ENCODE measurements at places on chromosomes 2 and 18.

GRCh38 chr2:10951558-10952414 lies 40.1 kb downstream of the KCNF1 start:
- no peak for DNase-seq

- DNase-seq, result no peak
These were observed 577.7 kb downstream of the CNTNAP5 start for GRCh38 chr2:124602759-124603158.

DNA sequence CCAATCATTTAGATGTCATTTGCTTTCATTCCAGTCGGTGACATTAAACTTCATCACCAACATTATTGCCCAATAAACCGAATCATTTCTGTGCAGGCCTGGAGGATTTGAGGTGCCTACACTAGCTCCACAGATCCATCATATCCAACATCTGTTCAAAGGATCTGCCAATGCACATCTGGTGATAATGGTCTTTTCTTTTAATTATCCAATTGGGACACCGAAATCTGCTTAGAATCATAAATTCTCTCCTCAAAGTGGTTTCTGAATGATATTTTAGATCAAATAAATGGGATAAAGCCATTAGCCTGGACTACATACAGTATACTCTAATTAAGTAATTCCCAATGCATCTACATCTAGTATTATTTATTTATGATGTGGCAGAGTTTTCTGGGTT lies 85.6 kb downstream of the ABCA12 start:
- no peak for DNase-seq

DNA sequence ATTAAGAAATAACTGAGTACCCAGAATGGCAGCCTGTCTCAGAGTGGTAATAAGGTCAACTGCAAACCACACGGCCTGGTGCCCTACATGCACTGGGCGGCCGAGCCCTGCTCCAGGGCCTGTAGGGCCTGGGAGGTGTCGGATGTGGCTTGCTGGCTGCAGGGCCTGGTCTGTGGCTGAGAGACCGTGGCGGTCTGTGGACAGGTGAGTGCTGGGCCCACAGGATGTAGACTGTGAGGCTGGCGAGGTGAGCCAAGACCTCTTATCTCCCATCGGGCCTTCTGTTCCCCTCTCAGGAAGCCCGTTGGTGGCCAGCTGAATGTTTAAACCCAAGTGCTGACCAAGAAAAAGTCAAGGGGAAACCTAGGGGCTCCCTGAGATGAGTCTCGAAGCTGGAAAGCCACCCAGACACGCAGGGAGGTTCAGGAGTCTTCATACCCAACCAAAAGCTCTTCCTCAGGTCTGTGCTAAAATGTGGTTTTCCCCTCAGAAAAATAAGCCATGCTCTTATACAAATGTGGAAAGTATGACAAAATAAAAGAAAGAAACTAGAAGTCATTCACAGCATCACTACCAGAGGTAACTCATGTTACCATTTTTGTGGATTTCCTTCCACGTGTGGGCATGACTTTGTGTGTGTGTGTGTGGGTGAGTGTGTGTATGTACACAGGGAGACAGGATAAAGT lies 47.7 kb upstream of the CTDP1 start:
- DNase-seq, result no peak

DNA sequence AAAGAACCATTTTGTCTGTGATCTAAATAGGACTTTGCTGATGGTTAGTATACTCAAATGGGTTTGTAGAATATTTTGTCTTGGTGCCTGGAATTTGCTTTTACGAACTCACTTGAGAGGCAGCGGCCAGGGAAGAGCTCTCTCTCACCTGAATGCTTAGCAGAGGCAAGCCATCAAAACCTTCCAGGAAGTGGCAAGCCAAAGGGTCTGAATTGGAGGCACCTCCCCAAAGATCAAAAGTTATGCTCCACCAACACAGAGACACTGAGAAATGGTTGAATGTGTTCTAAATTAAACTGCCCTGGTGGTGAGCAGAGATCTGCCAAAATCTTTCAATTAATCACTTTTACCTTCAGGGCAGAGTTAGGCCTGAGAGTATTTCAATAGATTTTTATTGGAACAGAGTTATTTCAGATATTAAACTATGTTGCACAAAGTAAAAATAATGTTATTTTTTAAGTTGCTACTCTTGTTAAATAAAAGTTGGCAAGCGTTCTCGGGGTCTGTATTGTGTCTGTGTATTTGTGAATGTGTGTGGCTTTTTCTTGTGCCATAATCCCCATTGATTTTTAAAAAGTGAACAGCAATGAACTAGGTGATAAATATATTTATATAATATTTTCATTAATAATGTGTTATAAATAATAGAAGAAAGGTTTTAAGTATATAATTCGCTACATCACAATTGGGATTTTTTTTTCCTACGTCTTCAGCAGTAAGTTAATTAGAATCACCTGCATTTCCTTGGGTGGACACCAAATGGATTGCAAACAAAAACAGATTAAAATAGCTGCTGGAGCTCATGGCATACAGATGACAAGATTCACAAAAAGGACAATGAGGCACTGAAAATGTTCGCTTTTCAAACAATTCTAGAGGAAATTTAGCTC lies 416.1 kb downstream of the ARHGAP15 start:
- no peak for DNase-seq

DNA sequence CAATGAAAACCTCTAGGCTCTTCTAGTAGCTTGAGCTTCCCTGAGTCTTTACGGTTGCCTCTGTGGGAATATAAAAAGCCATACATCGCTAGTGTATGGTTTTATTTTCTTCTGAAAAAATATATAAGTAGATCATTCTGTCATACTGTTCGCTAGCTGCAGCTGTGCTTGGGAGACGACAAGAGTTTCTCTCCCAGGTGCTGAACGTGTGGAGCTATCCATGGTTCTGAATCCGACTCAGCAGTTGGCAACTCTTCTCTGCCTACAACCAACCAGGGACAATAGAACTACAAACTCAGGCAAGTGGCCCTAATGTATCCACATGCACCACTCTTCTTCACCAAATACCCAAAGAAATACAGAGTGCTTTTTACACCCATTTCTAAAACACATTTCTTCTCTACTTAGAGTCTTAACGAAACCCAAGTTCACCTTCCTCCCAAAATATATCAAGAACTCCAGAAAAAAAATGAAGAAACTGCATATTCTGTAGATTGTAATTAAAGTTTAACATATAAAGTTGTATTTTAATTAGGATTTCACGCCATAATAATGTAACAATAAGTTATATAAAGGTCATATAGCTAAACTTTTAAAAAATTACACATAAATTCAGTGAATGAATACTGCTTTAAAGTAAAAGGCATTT lies 2.2 kb upstream of the KCNH7 start:
- DNase-seq, result no peak

DNA sequence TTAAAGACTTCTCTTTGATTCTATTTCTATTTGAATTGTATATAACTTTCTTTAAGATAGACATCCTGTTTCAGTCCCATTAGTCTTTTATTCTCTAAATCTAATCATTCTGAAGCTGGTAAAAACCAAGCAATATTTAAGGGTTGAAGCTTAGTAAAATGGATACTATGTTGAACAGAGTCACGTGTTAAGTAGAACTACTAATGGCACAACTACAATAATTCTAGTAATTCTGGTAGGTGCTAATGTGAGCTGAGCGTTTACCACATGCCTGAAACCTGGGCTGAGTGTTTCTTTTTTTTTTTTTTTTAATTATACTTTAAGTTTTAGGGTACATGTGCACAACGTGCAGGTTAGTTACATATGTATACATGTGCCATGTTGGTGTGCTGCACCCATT lies 8.9 kb upstream of the AFF3 start:
- DNase-seq, result no peak

- no peak for DNase-seq
These were observed 1642.6 kb upstream of the NXPH2 start for GRCh38 chr2:140422759-140423158.

DNA sequence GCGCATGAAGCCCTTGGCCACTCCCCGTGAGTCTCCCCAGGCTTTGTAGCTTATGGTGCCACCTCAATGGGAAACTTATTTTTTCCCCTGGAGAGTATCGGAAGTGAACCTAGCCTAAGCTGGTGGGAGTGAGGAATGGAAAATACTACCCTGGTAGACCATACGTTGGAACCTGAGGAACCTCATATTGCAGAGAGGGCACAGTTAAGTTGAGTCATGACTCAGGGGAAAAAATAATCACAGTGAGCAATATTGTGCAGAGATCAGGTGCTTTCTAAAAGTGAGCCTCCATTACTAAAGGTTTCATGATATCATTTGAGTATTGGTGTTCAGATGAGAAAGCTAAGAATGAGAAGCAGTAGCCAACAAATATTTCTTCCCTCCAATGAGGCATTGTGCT lies 360.5 kb upstream of the NT5C1B start:
- no peak for DNase-seq

GRCh38 chr2:176421297-176422050 lies 152.2 kb downstream of the MTX2 start:
- no peak for DNase-seq

GRCh38 chr2:141517852-141518421 lies 612.9 kb downstream of the LRP1B start:
- no peak for DNase-seq

DNA sequence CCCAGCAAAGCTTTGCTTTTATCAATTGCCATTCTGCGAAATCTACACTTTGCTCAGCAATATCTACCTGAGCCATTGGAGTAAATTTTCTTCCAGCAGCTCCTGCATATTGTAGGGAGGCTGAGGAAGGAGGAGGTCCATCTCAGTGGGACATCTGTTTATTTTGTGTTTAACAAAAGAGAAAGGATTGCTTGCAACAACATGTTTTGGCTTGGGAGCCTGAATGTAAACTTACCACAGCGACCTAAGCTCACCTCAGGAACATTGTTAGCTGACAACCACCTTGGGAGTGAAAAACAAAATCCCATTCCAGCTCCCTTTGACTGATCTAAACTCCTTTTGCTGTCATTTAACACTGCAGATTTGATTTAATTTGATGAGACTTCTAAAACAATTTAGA lies 356.1 kb downstream of the SS18 start:
- no peak for DNase-seq

GRCh38 chr2:100193291-100193710 lies 50.9 kb upstream of the AFF3 start:
- no peak for DNase-seq

- no peak for DNase-seq
These were observed 161.2 kb downstream of the PLEKHA3 start for GRCh38 chr2:178641498-178641897.

DNA sequence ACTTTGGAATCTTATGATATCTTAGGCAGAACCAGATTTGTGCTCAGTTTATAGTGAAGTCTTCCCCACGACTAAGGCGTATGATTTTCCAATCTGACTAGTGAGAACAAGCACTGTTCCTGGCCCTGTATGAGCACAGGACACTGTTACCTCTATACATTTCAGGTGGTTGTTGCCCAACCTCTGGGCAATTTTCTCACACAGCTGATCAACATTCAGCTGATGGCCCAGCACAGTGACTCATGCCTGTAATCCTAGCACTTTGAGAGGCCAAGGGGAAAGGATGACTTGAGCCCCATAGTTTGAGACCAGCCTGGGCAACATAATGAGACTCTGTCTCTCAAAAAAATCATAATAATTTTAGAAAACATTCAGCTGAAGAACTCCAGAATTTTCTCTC lies 119.5 kb downstream of the ASXL3 start:
- DNase-seq, result no peak

GRCh38 chr2:46281939-46282338 lies 15.3 kb upstream of the EPAS1 start:
- no peak for DNase-seq

GRCh38 chr2:64296140-64296480 lies 151.9 kb upstream of the PELI1 start:
- no peak for DNase-seq

- no peak for DNase-seq
These were observed 124.2 kb upstream of the REV1 start for GRCh38 chr2:99613980-99614379.

- no peak for DNase-seq
These were observed 240.7 kb downstream of the CAMKMT start for GRCh38 chr2:44602446-44602845.

DNA sequence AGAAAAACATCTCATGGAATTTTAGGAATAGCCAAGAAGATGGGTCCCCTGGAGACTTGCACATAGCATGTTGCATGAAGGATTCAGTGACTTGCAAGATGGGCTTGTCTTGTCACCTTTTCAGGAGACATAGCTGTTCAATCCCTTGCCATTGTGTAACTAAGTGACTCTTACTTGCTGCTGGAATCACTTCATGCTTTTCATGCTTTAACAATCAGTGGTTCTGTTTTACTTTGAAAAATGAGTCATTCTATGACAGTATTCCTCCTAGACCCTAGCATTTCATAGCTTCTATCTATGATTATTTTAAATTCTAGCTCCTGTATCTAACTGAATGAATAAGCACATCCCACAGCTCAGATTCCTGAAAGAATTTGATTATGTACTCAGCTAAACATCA lies 2.8 kb downstream of the KYNU start:
- no peak for DNase-seq

GRCh38 chr2:238097988-238098871 lies 1.9 kb upstream of the ESPNL start:
- no peak for DNase-seq

GRCh38 chr18:53797998-53798495 lies 426.4 kb downstream of the MBD2 start:
- DNase-seq, result no peak

- no peak for DNase-seq
These were observed 69.8 kb upstream of the EDAR start for GRCh38 chr2:109058802-109059201.

- no peak for DNase-seq
These were observed 1166.5 kb upstream of the NXPH2 start for GRCh38 chr2:139946690-139947089.

DNA sequence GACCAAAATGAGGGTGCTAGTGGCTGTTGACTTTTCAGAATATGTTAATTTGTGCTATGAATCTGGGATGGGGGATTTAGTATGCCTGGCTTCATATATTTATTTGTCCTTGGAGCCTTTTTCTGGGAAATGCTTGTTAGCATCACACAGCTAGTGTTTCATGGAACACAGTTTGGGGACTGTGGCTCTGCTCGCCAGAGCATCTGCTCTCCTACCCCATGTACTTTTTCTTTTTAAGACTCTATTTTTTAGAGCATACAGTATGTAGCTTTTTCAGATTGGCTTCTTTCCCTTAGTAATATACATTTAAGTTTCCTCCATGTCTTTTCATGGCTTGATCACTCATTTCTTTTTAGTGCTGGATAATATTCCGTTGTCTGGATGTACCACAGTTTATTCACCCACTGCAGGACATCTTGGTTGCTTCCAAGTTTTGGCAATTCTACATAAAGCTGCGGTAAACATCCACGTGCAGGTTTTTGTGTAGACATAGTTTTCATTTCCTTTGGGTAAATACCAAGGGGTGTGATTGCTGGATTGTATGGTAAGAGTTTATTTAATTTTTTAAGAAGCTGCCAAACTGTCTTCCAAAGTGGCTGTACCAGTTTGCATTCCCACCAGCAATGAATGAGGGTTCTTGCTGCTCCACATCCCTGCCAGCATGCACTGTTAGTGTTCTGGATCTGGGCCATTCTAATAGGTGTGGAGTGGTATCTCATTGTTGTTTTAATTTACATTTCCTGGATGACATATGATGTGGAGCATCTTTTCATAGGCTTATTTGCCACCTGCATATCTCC lies 44.1 kb downstream of the EFR3B start:
- DNase-seq, result no peak

DNA sequence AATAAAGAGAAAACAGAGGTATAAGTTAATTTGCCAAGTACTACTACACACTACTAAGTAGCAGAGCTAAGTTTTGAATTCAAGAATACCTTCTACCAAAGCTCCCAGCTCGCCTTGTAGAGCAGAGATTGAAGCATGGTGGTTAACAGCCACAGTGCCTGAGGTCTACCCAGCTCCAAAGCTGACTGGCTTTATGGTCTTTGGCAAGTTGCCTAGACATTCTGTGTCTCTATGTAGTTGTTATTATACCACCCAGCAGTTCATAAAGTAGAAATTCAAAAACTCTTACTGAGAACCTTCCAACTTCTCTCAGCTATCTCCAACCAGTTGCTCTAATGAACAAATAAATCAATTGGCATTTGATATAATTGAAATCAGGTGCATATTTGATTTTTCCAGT lies 87.8 kb downstream of the PDE11A start:
- DNase-seq, result no peak
